ENCODE measurements at places on chromosomes 2 and 18. TPM values are rescaled to one million over a fixed set of nuclear protein-coding genes. Genes with fewer than 3 reads are reported as not detected.

- H3K4me3 ChIP-seq = peak overlapping the region; percentile 76
- no peaks in the 10 kb centered on the region for H3K27me3 ChIP-seq
- peaks cover 4% of the 10 kb centered on the region for H3K4me1 ChIP-seq
- DNase-seq = no peak
Measured at GRCh38 chr2:24048769-24049484, 614 bp upstream of the FKBP1B start.

DNA sequence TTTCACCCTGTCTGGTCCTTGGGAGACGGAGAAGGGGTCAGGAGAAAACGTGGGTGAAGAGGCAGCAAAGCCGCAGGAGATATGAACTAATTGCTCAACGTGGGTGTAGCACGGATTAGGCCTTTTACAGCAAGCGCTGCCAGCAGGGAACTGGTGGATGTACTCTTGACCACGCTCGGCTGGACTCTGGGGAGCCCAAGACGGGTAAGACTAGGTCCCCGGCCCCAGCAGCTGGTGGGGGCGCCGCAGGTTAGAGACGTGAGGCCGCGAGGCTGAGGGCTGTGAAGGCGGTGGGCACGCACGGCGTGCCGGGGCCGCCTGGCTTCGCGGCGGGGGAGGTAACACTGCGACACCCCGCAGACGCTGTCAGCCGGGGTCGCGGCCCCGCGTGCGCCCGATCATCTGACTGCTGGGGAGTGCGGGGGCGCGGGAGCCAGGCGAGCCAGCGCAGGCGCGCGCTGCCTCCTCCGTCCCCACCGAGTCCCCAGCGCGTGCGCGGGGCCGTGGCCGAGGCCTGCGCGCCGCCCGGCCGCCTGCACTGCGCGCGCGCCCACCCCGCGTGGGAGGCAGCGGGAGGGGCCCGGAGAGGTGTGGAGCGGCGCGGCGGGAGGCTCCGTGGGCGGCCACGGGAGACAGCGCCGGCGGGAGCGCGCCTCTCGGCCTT, at the start of gene CLIP4:
Gene CLIP4, plus strand, starts transcription at position 470 of the 664 bp plus-strand sequence. CDS start 5,974 bp downstream, outside the sequence.
- peaks cover 4% of the 10 kb centered on the region for H3K4me1 ChIP-seq
- DNase-seq = peak; percentile 84
- H3K27me3 ChIP-seq = no peaks in the 10 kb centered on the region
- H3K4me3 ChIP-seq = peak within 1 kb of the TSS; percentile 85

DNA sequence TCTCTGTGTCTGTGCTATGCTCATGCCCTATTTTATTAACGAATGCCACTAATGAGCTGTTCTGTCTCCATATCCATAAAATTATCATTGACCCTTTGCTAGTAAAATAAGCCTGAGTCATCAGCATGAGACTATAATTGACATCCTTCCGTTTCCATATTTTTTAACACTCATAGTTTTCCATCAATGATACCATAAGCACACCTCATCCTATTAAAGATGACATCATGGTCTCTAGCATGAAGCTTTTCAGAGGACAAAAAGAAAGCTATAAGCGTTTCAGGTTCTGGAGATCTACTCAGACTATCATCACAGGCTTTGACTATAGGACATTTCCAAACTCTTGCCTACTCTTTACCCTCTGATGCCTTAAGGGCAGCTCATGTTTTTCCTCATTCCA, 1.2 kb upstream of the DSC2 start:
- DNase-seq = no peak
- H3K4me1 ChIP-seq = no peaks in the 10 kb centered on the region
- no peak overlapping the region for H3K27ac ChIP-seq
- no peak overlapping the region for H3K4me3 ChIP-seq
- no peaks in the 10 kb centered on the region for H3K27me3 ChIP-seq
- H3K36me3 ChIP-seq = no peaks in the 10 kb centered on the region

- H3K27ac ChIP-seq = no peak overlapping the region
- H3K4me1 ChIP-seq = peaks cover 6% of the 10 kb centered on the region
- DNase-seq = no peak
- no peak overlapping the region for H3K4me3 ChIP-seq
- no peaks in the 10 kb centered on the region for H3K36me3 ChIP-seq
Measured at GRCh38 chr2:222451224-222451674, 26.9 kb downstream of the SGPP2 start.

GRCh38 chr2:7738596-7738995, 821.4 kb downstream of the RNF144A start:
- no peak overlapping the region for H3K4me3 ChIP-seq
- no peaks in the 10 kb centered on the region for H3K27me3 ChIP-seq
- H3K36me3 ChIP-seq = no peaks in the 10 kb centered on the region

- no peaks in the 10 kb centered on the region for H3K4me1 ChIP-seq
- no peak for DNase-seq
- H3K4me3 ChIP-seq = no peak overlapping the region
Measured at GRCh38 chr2:162720559-162721271, 117.9 kb downstream of the KCNH7 start.

- DNase-seq = peak; percentile 47
- H3K27ac ChIP-seq = no peak overlapping the region
- no peaks in the 10 kb centered on the region for H3K36me3 ChIP-seq
- H3K4me1 ChIP-seq = peaks cover 4% of the 10 kb centered on the region
- no peaks in the 10 kb centered on the region for H3K27me3 ChIP-seq
- H3K4me3 ChIP-seq = no peak overlapping the region
Measured at GRCh38 chr2:226151157-226151556, 648.5 kb downstream of the IRS1 start.

The SULT1C4 gene
- total RNA-seq = 14.5 TPM

The FIGN gene
- total RNA-seq = 4.5 TPM

The CAPN14 gene
- total RNA-seq = 0.23 TPM
